Activated T-cell treated with anti-CD3 and anti-CD28 coated beads for 24 hours (primary cell): ENCODE measurements at places on chromosomes 1 and 21.

GRCh38 chr1:23081376-23081775 is 62.1 kb downstream of the KDM1A start:
- no peak for DNase-seq

DNA sequence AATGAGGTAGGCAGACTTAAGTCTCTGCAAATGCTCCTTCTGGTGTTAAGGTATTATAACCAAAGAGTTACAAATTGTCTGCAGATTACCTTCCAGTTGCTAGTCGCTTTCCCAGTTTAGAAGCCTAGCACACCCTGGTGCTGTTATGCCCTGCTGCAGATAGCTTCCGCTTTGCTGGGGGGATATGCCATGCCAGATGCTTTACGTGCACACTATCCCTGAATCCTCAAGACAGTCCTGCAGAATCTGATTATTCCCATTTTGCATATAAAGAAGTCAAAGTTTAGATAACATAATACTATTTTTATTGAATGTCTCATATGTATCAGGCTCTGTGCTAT is 166.5 kb downstream of the DHRS3 start:
- no peak for DNase-seq

GRCh38 chr1:185351734-185352466 is 34.9 kb upstream of the IVNS1ABP start:
- no peak for DNase-seq

GRCh38 chr1:119673171-119673940 is 25.3 kb upstream of the ZNF697 start:
- no peak for DNase-seq

- peak; percentile 53 for DNase-seq
These were observed 227.7 kb upstream of the SAMSN1 start for GRCh38 chr21:14773777-14774345.

GRCh38 chr1:88441022-88441421 is 243.1 kb upstream of the PKN2 start:
- DNase-seq = no peak

DNA sequence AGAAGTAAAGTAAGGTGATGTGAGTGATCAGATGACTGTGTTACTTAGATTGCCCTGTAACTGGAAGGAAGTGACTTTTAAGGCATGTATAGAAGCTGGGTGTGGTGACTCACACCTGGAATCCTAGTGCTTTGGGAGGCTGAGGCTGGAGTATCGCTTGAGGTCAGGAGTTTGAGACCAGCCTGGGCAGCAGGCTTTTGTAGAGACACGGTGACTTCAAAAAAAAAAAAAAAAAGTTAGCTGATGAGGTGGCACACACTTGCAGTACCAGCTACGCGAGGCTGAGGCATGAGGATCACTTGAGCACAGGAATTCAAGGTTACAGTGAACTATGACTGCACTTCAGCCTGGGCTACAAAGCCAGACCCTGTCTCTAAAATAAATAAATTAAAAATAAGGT is 2.3 kb upstream of the USP16 start:
- no peak for DNase-seq

- DNase-seq = peak; percentile 36
These were observed 13.5 kb downstream of the KCNK1 start for GRCh38 chr1:233627376-233627775.

DNA sequence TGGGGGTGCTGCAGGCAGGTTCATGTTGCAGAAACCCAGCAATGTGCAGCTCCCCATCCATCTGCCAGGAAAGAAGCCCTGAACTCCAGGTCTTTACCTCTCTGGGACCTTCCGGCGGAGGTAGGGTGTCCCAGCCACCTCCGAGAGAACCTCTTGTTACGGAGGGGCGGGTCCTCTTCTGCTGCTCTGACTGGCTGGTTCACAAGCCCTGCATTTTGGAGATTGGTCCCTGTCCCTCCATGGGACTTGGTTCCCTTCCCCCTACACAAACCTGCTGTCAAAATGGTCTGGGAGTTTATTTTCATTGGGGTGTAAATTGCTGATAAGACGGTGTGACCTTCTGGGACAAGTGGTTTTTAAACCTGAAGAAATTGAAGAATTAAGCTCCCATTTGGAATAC is 8.0 kb upstream of the CELSR2 start:
- no peak for DNase-seq

DNA sequence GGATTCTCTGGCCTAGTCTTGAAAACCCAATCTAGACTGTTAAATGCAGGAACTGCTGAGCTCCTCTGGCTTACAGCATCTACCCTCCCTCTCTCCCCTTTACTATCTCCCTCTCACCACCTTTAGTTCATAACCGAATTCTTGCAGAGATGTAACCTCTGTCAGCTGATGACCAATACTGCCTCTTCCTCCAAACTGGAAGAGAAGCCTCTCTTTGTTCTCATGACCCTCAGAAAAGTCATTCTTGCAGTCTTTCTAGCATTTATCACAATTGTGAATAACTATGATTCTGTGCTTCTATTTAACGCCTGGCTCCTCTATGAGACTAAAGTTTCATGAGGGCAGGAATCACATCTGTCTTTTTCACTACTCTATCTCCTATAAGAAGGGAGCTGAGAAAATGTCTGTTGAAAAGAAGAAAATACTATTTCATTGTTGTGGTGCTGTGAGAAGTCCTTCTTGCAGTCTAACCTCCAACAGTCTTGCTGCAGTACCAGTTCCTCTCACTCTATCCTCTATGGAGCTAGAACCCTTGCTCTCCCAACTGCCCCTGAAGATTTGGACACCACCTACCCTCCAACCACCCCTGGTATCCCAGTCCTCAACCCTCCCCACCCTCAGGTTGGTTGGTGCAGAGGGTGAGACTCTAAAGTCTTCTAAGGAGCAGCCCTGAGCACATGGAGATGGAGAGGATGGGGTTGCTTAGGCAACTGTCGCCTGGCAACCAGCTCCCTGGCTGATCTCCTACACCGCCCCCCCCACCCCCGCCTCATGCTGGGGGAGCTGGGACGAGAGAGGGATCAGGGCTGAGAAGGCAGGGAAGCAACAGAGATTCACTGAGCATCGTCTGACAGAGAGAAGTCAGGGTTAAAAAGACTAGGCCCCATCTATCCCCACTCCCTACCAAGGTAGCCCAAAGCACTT is 13.9 kb downstream of the MEF2D start:
- no peak for DNase-seq

- no peak for DNase-seq
These were observed 488.2 kb upstream of the PTBP2 start for GRCh38 chr1:96233422-96233821.

DNA sequence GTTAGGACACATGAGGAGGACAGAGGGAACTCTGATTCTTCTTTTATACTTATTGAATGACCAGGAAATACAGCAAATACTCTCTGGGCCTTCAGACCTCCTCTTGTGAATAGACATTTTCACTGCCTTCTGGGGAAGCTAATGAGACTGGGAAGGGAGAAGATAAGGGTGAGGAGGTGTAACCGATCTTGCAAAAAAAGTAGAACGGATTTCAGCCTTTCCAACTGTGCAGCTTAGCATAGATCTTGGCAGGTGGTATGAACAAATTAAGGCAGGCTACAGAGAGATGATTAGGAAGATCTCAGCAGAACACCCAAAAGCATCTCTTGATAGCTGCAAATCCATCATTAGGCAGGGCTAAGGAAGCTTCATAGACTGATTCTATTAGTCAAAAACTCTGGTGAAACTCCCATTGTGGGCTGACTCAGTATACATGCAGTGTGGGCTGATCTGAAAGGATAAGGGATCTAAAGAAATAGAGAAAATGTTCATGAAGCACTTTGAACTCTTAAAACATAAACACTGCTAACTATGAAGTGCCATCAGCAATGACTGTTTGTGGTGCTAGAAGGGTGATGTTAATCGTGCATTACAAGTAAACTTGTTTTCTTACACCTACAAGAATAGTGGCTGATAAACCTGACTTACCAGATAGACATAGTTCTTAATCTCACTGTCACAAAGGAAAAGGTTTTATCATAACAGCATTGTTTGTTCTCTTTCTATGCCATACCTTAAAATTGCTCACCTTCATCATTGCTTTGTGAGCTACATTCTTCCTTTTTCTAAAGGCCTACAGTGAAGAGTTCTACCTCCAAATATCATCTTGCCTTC is 85.5 kb upstream of the PALMD start:
- DNase-seq = no peak

GRCh38 chr1:241640867-241641622 is 876 bp upstream of the CHML start:
- DNase-seq = no peak

- DNase-seq = no peak
These were observed 54.0 kb upstream of the PALMD start for GRCh38 chr1:99591886-99592285.

- no peak for DNase-seq
These were observed 605 bp upstream of the RABGGTB start for GRCh38 chr1:75785320-75785982.

GRCh38 chr1:200883118-200883517 is 10.3 kb downstream of the GPR25 start:
- DNase-seq = no peak

DNA sequence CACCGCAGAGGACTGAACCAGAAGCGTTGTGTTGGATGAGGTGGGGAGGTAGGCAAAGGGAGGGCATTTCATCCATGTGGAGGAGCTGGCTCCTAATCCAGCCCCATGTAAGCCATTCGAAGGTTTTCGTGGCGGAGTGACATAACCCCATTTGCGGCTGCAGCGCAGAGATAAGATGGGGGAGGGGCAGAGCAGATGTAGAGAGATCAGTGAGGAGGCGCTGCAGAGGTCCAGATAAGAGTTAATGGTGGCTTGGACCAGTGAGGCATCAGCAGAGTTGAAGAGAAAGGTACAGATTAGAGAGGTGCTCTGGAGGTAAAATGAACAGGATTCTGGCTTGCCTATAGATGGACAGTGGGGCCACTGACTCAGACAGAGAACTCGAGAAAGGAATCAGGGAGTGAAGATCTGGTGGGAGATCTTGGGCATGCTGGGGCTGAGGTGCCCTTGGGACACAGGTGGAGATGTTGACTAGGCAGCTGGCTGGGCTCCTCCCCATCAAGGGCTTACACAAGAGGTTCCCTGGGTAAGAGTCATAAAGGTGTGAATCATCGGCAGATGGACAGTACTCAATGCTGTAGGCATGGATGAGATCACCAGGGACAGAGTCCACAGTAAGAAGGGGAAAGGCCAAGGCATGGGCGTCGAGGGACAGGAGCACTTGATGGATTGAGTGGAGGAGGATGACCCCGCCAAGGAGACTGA is 7.8 kb upstream of the PTPRF start:
- DNase-seq = no peak

DNA sequence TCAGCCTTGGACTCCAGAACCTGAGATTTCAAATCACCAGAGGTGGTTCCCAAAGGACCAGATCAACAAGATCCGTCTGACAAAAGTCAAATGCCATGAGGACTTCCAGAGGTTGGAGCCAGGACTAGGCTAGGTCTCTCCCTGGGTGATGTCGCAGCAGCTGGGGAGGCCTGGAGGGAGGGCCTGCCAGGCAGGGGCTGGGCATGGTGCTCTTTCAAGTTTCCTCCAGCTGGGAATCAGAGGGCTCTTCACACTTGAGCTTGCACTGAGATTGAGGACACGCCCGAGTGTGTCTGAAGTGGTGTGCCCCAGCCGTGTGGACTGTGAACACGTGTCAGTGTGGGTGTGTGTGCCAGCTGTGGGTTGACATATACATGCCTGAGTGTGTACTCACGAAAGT is 21.3 kb upstream of the RSPO1 start:
- no peak for DNase-seq

- DNase-seq = no peak
These were observed 36.8 kb upstream of the COL6A2 start for GRCh38 chr21:46061063-46061462.

DNA sequence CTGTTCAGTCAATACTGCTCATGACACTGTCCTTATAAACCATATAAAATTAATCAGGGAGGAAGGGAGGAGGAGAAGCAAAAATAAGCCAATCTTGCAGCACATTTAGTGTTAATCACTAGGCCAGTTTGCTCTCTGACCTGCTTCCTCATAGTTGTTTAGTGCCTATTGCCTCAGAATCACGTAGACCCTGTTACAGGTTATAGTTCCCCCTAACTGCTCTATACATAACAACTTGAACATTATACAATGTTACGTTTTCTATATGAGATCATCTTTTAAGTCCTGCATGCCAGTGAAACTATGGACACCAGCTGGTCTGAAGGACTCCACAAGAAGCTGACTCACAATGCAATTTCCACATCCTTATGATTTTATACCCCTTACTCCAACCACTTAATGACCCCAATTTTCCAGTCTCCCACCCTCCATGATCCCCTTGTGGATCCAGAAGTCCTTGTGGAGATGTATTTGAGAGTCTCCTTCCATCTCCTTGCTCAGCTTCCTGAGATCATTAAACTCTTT is 34.9 kb upstream of the TACSTD2 start:
- no peak for DNase-seq

- no peak for DNase-seq
These were observed 58.0 kb downstream of the NGF start for GRCh38 chr1:115280064-115280463.

- no peak for DNase-seq
These were observed 11.1 kb downstream of the H6PD start for GRCh38 chr1:9245661-9246060.

GRCh38 chr1:50609508-50609907 is 186.3 kb upstream of the DMRTA2 start:
- no peak for DNase-seq

DNA sequence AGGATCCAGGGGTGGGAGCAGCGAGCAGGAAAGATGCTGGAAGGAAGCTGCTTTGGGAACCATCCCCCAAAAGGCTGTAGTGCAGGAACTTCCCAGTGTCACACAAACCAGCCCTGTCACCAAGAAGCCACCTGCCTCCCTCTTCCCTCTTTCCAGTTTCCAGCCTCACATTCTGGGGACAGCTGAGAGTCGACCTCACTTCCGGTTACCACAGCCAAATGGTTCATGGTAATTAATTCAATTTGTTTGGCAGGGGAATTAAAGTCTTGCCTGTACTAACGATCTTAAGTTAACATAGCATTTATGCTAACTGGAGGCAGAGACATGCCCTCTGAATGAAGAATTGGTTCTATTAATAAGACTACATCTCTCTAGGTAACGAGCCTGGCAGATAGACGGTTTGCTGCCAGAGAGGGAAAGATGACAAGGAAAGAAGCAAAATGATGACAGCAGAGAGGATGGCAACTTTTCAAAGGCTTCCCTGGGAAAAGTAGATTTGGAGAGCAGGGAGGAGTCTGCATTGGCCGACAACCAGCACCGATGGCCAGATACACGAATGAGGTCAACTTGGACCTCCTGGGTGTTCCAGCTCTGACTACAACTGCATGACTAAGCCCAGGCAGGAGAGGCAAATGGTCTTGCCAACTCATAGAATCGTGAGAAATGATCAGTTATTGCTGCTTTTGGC is 64.1 kb downstream of the TMCO4 start:
- no peak for DNase-seq

- DNase-seq = no peak
These were observed 42.5 kb upstream of the POFUT2 start for GRCh38 chr21:45330075-45330781.
